NCI-H1436 (cell line): ENCODE measurements at places on chromosomes 7 and 10.

- no peak for DNase-seq
Measured at GRCh38 chr7:134798155-134798554, 18.7 kb downstream of the CALD1 start.

DNA sequence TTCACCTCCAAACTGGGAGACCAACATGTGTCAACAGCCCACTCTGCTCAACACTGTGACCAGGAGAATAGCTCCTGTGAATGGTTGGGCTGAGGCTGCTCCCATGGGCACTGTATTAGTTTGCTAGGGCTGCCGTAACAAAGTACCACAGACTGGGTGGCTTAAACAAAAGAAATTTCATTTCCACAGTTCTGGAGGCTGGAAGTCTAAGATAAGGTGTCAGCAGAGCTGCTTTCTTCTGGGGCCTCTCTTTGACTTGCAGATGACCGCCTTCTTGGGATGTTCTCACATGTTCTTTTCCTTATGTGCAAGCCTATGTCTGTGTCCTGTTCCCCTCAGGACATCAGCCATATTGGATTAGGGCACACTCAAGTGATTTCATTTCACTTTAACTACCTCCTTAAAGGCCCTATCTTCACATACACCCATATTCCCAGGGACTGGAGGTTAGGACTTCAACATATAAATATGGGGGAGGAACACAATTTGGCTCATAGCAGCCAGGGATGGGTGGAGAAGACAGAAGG is 90.3 kb downstream of the CPED1 start:
- no peak for DNase-seq

- DNase-seq, result no peak
Measured at GRCh38 chr7:152884321-152884720, 124.8 kb downstream of the ACTR3B start.

DNA sequence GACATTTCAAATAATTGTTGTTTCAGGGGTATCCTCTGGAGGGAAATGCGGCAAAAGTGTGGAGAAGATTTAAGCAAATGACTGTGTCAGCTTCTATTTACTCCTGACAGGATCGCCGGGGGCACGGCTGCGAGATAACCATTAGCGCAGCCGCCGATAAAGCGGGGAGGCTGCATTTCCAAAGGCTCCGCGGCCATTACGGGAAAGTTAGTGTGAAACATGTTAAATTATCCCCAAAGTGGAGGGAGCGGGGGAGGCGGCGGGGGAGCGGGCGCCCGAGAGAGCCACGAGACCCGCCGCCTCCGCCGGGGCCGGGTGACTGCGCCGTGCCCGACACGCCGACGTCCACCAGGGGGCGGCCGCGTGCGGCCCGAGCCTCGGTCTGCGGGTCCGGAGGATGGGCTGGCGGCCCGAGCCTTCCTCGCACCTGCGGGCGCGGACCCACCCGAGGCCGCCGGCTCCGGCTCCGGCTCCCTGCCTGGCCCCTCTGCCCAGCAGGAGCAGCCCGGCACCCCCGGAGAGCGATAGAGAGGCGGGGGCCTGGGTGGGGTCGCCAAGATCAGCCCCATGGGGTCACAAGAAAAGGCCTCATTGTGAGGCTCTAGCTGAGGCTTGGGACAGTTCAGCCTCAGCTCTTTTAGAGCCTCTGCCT is 74.4 kb upstream of the PAX2 start:
- no peak for DNase-seq

DNA sequence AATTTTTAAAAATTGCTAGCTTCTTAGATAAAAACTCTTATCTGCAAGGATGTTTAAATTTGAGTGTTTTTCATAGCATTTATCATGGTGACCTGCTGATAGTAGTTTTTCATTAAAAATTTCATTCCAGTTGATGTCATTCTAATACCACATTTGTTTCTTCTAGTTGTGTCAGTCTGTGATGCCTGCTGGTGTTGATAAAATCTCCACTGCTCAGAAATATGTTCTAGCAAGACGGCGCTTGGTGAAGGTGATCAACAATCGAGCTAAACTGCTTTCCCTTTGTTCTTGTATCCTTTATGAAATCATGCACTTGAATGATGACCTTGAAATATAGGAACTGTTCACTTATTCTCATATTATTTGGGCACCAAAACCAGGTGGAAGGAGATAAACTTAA is 17.6 kb upstream of the STMP1 start:
- DNase-seq, result no peak

- no peak for DNase-seq
Measured at GRCh38 chr10:97508342-97508741, 9.6 kb downstream of the UBTD1 start.

- DNase-seq, result no peak
Measured at GRCh38 chr10:110790913-110791506, 80.7 kb upstream of the PDCD4 start.

- no peak for DNase-seq
Measured at GRCh38 chr7:33720870-33721269, 184.5 kb upstream of the BMPER start.

- no peak for DNase-seq
Measured at GRCh38 chr10:124709861-124710260, 34.3 kb downstream of the FAM53B start.

DNA sequence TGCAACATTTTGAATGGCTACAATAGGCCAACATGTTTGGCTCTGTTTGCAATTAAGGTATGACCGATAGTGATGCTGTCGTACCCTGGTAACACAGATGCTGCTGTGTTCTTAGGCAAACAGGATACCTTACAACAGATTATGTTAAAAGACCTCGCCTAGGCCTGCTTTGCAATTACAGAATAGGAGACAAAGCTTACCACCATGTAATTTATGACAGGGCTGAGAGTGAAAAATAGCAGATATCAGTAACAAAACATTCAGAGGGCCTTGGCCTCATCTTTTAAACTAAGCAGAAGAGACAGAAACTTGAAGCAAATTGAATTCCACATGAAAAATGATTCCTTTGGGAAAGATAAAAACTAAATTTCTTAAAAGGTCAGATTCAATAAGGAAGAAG is 29.4 kb upstream of the ABLIM1 start:
- DNase-seq, result no peak

DNA sequence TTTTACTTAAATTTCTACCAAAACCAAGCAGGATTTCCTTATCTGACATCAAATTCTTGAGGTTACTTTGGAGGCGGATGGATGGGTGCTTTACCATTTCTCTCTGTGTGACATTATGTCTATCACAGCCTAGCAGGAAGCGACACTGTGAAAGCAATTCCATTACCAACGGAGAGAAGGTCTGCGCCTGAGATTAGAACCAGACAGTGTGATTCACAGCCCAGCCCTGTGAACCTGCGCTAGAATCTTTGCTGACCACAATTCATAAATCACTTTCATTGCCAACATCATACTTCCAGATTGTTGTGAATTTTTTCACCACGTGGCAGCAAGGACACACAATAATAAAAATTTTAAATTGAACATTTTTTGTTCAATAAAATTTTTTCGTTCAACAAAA is 126.5 kb downstream of the CUBN start:
- DNase-seq, result no peak

GRCh38 chr7:16634271-16634738 is 11.2 kb downstream of the ANKMY2 start:
- no peak for DNase-seq
